ENCODE measurements at places on chromosomes 1 and 21. TPM values are rescaled to one million over a fixed set of nuclear protein-coding genes. Genes with fewer than 3 reads are reported as not detected.

The FGGY gene
- total RNA-seq, result 11.3 TPM

The LDLRAD1 gene
- total RNA-seq, result not detected

The CSF1 gene
- total RNA-seq, result 15.8 TPM

The EDEM3 gene
- total RNA-seq, result 24.5 TPM

The FCRL2 gene
- 0.81 TPM for total RNA-seq

GRCh38 chr21:31505975-31506374, 153.5 kb upstream of the SOD1 start:
- ATAC-seq, result no peak

DNA sequence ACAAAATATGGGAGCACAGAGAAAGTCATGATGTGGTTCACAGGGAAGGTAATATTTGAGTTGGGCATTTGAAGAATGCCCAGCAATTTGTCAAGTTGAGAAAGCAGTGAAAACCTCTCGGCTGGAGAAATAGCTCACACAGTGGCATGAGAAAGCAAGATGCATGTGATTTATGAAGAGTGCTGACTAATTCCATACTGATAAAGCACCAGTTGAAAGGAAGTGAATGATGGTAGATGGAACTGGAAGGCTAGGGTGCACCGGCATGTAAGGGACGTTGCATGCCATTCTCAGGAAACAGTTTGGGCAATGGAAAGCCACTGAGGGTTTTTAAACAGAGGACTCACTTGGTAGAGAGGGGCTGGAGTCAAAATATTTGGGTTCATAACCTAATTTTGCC, 53.5 kb upstream of the MTF2 start:
- peak; percentile 36 for ATAC-seq

DNA sequence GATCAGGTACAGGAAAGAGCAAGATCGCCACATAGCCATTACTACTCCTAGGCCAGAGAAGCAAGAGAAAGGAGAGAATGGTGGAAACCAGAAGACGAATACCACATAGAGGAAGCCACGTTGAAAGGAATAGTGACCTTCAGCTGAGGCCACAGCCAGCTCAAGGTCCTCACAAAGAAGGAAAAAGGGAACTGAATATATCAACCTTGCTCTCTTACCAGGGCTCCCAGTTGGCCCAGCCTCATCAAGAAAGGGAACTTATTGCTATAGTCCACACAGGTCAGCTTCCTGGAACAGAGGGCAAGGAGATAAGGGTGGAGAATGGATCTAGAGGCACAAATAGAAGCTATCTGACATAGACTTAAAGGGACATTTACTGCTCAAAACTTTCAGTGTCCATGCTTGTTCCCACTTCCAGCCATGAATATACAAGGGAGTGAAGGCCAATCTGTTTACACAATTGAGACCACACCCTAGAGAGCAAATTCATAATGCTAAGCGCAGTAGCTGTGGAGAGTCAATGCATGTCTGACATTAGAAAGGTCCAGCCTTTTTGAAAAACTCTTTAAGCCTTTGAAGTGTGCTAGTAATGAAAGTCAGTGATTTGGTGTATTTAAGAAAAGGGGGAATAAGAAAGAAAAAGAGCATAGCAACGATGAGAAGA, 120.7 kb upstream of the ZC3H11B start:
- no peak for ATAC-seq

DNA sequence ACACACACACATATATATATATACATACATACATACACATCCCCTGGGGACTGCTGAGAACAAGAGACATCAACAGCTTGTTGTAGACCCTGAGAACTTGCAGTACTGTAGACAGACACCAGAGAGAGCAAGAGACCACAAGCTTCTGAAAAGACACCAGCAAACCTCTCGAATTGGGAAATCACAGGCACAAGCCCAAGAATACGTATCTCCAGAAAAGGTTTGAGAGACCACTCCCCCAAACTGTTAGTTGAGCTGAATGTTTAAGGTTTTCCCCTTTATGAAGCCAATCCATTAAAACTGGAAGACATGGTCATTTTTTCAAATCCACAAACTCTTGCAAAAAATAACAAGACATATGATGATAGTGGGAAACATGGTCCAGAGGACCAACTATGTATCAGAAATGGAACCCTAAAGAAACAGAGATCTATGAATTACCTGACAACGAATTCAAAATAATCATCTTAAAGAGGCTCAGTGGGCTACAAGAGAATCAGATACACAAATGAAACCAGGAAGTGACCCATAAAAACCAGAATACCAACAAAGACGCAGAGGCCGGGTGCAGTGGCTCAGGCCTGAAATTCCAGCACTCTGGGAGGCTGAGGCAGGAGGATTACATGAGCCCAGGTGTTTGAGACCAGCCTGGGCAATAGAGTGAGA, 45.1 kb downstream of the SLC2A1 start:
- ATAC-seq, result peak; percentile 60

GRCh38 chr1:161305867-161306519, 3.8 kb downstream of the MPZ start:
- peak; percentile 91 for ATAC-seq

DNA sequence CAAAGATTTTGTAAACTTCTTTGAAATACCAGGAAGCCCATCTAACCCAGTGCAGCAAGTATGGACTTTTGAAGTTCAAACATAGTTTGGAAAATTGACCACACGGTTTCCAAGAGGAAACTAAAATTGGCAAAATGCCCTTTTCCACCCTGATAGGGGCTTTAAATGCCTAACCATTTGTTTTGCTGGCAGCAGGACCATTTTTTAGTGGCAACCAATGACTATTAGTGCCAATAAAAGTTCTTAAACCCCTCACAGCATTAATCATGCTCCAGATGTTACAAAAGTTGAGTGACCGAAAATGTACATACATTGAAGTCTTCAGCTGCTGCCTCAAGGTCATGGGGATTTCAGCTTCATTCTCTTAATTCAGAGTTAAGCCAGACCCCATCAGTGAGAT, 46.4 kb upstream of the ENAH start:
- ATAC-seq, result no peak

DNA sequence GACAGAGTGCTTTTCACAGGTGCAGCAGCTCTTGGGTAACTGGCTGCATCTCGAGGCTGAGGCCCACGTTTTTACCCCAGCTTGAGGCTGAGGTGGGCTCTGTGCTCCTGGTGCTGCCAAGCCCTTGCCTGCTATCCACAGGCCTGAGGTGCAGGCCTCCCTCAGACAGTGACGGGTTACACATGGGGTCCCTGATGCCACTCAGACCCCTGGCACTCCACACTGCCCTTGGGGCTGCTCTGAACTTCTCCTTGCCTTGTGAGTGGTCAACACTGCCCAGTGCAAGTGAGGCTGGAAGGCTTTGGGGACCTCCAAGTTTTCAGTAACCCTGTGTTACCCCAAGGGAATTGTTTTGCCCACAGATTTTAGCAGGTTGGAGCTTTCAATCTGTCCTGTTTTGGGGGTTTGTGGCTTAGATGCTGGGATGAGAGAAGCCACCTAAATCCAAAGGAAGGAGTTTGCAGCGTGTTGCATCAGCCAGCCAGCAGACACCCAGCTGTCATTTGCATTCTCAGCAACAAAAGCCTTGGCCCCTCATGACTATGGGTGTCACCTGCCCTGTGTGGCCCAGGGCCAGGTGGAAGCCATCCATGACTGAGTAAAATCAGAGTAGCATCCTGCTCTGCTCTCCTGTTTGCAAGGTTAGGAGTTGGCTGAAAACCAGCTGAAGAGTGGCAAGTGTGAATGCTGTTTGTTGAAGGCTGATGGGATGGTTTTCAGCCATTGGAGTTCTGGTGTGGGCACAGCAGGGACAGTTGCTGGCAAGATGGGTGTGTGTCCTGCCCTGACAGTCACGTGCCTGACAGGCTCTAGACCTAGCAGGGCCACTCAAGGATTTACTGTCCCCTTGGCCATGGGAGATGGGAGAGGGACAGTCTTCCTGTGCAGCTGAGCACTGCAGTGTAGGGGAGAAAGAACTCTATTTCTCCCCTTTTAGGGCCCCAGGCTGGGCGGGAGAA, 3.2 kb downstream of the RNF187 start:
- ATAC-seq, result peak; percentile 23

- peak; percentile 21 for ATAC-seq
Measured at GRCh38 chr1:4341421-4341820, 313.0 kb upstream of the AJAP1 start.

- ATAC-seq, result no peak
Measured at GRCh38 chr1:152836870-152837269, 5.8 kb upstream of the LCE6A start.

- ATAC-seq, result no peak
Measured at GRCh38 chr1:106249365-106249764, 807.1 kb upstream of the PRMT6 start.

DNA sequence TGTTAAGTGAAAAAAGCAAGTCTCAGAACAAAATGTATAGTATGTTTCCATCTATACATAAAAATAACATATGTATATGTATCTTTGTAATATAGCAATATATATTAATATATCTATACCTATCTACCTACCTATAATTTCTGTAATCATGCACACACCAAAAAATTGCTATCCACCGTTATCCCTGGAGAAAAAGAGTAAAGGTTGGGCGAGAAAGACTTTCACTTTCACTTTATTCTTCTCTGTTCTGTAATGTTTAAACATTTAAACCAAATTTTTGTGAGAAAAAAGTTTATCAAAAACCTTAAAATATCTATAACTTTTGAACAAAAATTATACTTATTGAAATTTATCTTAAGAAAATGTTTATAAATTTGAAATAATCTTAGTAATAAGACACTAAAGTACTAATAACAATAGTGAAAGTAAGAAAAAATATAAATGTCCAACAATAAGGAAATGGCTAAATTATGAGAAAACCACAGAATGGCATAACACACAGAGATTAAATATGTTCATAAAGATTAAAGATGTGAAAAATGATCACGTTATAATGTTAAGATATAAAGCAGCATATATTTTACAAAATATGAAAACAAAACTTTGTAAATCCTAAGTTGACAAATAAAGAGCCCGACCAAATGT, 74.0 kb upstream of the LRRC53 start:
- no peak for ATAC-seq

DNA sequence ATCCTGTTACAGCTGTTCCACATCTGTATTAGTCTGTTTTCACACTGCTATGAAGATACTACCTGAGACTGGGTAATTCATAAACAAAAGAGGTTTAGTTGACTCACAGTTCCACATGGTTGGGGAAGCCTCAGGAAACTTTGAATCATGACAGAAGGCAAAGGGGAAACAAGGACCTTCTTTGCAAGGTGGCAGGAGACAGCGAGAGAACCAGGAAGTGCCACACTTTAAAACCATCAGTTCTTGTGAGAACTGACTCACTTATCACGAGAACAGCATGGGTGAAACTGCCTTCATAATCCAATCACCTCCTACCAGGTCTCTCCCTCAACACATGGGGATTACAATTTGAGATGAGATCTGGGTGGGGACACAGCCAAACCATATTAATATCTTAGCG, 110.3 kb upstream of the TRABD2B start:
- no peak for ATAC-seq

- ATAC-seq, result no peak
Measured at GRCh38 chr1:150083907-150084306, 16.3 kb downstream of the VPS45 start.

DNA sequence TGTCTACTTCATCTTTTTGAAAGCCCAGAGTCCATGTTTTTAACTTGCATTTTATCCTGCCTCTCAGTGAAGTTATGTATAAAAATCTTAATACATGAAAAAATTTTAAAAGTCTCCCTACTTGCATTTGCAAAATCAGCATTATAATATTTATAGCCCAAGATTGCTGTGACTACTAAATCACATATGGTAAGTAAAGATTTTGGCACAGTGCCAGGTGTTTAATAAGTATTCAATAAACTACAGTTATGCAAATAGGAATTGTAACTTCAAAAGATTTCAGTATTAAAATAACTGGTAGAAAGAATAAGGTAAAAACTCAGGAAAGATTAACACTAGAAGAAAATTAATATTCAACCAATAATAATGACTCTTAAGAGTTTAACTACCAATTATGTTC, 641.7 kb downstream of the LRRIQ3 start:
- ATAC-seq, result no peak

GRCh38 chr1:217953922-217954321, 322.8 kb downstream of the SPATA17 start:
- no peak for ATAC-seq

GRCh38 chr1:207336559-207337467, 15.3 kb downstream of the CD55 start:
- no peak for ATAC-seq

GRCh38 chr21:26377111-26377694, 195.9 kb downstream of the CYYR1 start:
- no peak for ATAC-seq

GRCh38 chr1:18384059-18384458, 96.7 kb upstream of the KLHDC7A start:
- ATAC-seq, result no peak

- no peak for ATAC-seq
Measured at GRCh38 chr1:158354255-158354654, 561 bp downstream of the CD1E start.
